EL (cell line): ENCODE measurements at places on chromosomes 1 and 21.
A peak's percentile ranks its signal among the peaks of the same experiment; 100 is the strongest.

- peak; percentile 14 for DNase-seq
Observed at GRCh38 chr21:32102426-32102825, 176.4 kb downstream of the MIS18A start.

- no peak for DNase-seq
Observed at GRCh38 chr1:75992312-75992711, 60.1 kb upstream of the ASB17 start.

GRCh38 chr1:54080598-54081049 lies 27.2 kb downstream of the TCEANC2 start:
- DNase-seq: no peak

GRCh38 chr21:16040601-16041000 lies 310.8 kb downstream of the USP25 start:
- peak; percentile 41 for DNase-seq

- no peak for DNase-seq
Observed at GRCh38 chr1:111615870-111616715, 3.5 kb upstream of the RAP1A start.

- DNase-seq: no peak
Observed at GRCh38 chr1:2469103-2469940, 6.8 kb upstream of the PLCH2 start.

DNA sequence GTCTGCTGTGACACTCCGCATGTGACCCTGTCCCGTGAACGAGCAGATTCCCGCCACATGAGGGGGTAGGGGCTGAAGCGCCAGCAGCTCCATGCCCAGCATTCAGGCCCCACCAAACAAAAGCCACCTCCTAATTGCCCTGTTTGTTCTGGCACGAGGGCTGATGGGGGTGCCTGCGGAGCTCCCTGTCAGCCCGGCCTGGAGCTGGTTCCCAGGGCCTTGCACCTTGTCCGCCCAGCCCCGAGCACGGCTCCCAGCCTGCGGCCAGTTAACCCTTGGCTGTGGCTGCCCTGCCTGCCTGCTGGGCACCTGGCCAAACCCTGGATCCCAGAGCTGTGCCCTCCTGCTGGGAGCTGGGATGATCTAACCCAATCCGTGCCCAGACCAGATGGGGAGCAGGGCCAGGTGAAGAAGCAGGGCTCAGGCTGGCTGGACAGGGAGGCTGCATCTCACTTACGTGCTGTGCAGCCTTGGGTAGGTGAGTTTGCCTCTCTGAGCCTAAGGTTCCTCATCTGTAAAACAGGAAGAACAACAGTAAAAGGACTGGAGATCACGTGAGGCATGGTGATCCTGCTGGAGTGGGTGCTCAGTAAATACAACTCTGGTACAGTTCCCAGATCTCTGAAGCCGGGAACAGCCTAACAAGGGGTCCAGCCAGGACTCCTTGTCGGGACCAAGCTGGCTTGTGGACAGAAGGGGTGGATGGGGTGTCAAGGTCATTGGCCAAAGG lies 110.9 kb upstream of the IFFO2 start:
- DNase-seq: peak; percentile 34

DNA sequence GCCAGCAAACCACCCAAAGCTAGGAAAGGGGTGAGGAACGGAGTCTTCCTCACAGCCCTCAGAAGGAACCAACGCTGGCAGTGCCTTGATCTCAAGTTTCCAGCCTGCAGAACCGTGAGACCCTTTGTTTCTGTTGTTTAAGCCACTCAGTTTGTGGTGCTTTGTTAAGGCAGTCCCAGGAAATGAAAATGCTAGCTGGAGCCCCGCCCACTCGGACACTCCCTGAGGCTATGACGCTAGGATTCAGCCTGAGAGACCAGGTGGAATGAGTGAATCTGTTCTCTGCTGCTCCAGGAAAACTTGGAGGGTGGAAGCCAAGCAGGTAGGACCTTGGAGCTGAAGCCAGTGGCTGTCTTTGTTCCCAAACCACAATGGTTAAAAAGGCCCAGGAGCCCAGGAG lies 196.5 kb upstream of the POU3F1 start:
- no peak for DNase-seq

DNA sequence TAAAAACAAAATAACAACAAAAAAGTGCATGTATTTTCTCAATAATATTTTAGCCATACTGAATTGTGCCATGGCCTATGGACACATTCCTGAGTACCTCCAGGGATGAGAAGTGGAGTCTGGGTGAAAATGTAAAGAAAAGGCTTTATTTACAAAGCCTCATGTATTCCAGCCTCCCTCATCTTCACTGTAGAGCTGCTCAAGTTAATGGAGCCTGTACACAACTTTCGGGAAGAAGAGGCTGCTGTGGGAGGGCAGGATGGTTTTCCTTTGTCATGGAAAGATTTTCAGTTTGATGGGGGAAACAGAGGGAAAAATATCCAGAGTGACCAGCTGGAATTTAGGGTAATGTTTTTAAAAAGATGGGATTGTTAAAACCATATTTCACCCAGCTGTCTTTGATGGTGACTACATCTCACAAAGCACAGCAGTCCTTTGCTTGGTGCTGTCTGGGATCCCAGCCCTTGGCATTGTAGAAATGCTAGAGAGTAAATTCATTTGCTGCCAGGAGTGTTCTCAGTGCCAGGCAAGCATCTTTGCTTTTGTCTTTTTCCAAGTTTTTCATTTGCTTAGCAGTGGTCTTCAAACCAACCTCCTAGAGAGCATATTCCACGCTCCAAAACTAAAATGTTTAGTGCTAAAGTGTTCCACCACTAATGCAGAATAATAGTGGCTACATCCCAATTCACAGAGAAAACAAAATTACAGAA lies 54.9 kb downstream of the DPT start:
- no peak for DNase-seq

- DNase-seq: no peak
Observed at GRCh38 chr1:153302308-153302707, 10.4 kb downstream of the PGLYRP3 start.

DNA sequence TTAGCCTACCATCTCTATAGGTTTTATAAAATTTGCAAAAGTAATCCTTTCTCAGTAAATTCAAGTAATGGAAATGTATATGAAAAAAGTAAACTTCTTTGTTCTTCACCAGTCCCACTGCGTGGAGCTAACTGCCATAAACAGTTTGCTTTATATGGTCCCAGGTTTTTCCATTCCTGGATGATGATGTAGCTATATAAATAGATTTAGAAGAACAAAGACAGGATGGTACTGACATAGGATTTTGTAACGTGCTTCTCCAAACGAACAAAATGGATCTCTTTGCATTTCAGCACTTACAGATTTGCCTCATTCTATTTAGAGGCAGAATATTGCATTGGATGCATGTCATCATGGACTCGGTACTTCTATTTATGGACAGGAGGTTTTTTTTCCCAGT lies 57.3 kb downstream of the SMYD2 start:
- no peak for DNase-seq

- DNase-seq: no peak
Observed at GRCh38 chr1:101022294-101022693, 3.3 kb downstream of the DPH5 start.

GRCh38 chr1:92817986-92818764 lies 13.7 kb upstream of the RPL5 start:
- no peak for DNase-seq

DNA sequence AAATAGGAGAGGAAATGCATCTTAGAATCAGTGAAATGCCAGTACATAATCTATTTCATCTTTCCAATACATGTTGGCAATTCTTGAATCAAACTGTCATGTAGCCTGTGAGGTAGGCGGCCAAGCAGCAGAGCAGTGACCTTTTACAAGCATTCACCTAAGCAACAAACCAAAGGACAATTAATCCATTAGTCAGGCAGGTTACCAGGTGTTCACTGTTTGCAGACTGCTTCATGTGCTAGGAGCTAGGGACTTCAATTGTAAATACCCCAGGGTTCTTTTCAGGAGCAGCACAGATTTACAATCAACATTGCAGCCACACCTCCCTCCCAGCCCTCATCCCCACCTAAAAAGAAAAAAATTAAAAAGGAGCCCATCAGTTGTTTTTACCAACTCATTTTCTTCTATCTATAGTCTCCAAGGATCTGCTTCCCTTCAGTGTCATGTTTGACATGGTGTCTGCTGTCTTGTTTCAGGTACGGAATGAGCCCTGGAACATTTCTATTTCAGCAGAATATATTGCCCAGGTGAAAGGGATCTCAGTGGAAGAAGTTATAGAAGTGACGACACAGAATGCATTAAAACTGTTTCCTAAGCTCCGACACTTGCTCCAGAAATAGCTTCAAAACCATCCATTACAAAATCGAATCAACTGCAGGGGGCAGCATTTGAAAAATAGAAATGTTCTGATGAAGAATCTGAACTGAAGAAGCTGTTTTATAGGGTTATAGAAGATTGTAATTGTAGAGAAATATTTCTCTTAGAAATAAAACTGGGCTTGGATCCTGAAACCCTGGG lies 23.0 kb downstream of the TATDN3 start:
- DNase-seq: peak; percentile 13

- peak; percentile 18 for DNase-seq
Observed at GRCh38 chr1:44354268-44354839, 703 bp downstream of the ERI3 start.

DNA sequence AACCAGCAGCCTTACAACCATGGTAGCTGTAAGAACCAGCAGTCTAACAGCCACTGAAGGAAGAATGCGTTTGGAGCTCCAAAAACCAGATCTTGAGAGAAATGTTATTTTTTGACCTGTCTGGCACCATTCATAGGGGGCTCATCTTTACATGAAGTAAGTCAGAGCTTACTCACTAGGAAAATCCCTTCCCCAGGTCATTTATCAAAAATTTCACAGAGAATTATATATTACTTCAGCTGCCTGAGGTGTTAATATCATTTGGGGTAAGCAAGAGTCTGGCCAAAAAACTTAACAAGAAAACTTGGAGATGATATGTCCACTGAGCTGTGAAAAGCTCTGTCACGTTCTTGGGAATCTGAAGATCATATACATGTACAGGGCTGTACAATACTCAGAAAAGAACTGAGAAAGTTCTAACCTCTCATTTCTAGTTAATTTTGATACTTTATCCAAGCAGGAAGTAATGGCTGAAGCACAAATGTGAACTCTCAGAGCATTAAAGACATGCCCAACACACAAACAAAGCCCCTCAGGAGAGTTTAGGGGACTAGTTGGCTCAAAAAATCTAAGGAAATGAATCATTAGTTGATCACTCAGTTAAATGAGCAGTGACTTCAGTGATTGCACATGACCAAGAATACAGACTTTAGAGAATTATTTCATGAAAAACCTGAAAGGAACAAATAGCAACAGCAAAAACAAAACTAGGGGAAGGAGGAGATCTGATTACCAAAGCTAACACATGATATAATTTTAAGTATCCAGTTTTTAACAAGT lies 681.1 kb downstream of the LTN1 start:
- DNase-seq: peak; percentile 6

DNA sequence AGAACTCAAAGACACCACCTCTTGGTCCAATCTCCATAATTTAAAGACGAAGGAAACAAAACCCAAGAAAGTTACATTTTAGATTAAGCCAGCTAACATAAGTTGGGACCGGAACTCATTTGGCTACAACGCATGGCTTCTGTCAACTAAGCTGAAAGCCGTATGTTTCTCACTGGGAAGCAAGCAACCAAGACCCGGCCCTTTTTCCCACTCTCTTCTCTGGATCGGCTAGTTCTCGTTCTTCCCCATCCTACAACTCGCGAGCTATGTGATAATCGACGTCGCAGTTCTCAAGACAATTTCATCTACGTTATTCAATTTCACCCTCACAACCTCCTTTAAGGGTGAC lies 601 bp downstream of the CCT8 start:
- DNase-seq: peak; percentile 37

DNA sequence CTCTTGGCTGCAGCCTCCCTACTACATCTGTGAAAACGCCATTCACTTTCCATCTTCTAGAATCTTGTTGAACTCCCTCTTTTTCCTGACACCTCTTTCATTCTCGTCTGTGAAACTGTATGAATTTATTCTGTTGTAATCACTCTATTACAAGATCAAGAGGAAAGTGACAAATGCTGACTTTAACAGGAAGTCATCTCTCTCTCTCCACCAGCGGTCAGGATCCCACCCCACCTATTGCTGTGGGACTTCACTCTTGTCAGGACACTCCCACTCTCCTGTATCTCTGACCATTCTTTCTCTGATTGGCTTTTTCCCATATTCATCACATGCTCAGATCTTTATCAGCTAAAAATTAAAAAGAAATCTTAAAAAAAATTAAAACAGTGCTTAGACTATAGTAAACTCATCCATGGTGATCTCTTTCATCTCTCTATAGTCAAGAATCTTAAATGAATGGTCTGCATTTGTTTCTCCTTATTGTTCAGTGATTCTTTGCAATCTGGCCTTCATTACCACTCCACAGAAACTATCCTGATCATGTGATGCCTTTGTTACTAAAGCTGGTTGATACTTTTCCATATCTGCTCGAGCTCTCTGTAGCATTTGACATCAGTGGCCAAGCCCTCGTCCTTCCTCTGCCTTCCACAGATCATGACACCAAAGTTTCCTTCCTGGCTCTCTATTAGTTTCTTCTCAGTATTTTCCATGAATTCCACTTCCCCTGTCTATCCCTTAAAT lies 113.6 kb downstream of the UCHL5 start:
- DNase-seq: no peak

- no peak for DNase-seq
Observed at GRCh38 chr1:197637406-197637805, 137.9 kb downstream of the DENND1B start.

DNA sequence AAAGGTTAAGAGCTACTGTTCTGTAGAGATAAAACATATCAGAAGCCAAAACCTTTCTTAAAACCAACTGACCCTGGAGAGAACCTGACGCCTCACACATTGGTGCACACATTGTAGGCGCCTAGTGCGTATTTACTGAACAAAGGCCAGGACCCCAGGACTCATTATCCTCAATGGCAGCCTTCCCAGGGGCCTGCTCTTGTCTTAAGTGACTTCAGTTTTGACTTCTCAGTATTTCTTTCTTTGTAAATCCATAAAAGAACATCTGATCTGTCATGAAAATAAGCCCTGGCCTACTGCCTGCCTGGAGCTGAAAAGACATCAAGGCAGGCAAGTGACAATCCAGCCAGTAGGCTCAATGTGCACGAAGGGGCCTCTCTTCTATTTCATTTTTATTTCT lies 27.6 kb downstream of the ABCA4 start:
- DNase-seq: no peak

DNA sequence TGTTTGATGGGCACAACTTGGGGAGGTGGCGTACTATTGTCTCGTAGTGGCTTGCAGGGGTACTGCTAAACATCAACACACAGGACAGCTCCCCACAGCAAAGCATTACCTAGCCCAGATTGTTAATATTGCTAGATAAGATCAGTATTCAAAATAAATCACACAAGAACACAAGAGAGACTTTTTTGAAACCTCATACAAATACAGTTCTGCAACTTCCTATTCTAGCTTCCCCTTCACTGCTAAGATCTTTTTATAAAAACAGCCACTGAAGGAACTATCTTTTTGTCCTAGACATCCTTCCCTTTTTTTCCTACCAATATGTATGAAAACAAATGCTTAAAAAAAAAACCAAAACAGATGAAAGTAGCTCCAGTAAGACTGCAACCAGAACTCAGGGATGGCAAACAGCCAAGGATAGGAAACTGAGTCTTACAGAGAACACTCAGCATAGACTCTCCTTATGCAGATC lies 137.8 kb upstream of the KRTAP19-8 start:
- DNase-seq: no peak

DNA sequence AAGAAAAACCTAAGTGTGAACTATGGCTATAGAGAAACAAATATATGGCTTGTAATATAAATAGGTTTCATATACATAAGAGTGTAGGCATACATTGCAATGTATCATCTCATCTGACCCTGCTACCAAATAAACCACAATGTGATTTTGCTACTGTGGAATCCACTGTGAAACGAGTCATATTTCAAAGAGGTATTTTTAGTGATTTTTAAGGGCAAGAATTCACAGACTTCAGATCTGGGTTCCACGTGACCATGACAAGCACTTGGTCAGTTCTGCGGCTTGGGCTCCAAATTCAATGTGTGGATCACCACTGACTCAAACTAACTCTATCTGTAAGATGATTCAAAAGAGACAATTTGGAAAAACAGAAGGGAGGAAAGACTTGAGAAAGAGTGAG lies 147.0 kb upstream of the ERG start:
- DNase-seq: peak; percentile 79
